Testis (tissue), 5 donors: ENCODE measurements at places on chromosomes 6 and 20. TPM values are rescaled to one million over a fixed set of nuclear protein-coding genes. Genes with fewer than 3 reads are reported as not detected.

The TBXT gene
- 0.26 TPM for polyA plus RNA-seq

The TRIM38 gene
- polyA plus RNA-seq, result 3.2 TPM

The BTNL2 gene
- polyA plus RNA-seq, result not detected

The CGA gene
- polyA plus RNA-seq, result not detected

The TGM3 gene
- 4.9 TPM for polyA plus RNA-seq

The LTB gene
- 7.2 TPM for polyA plus RNA-seq

The ADGRF1 gene
- 2.4 TPM for polyA plus RNA-seq
